RPMI7951 (cell line): ENCODE measurements at places on chromosomes 3 and 15. TPM values are rescaled to one million over a fixed set of nuclear protein-coding genes. Genes with fewer than 3 reads are reported as not detected.

The ACY1 gene
- total RNA-seq, result 50.0 and 55.1 TPM in 2 replicates

The STRC gene
- not detected in 2 replicates for total RNA-seq

The PPP1R14D gene
- not detected in 2 replicates for total RNA-seq

The CALML4 gene
- 1.4 and 1.9 TPM in 2 replicates for total RNA-seq

The LARP6 gene
- 64.3 and 72.7 TPM in 2 replicates for total RNA-seq

The EPHB1 gene
- total RNA-seq, result 1.6 and 2.6 TPM in 2 replicates

The PRR20G gene
- total RNA-seq, result not detected in 2 replicates

The CLDN16 gene
- not detected in 2 replicates for total RNA-seq

The TM4SF18 gene
- 5.2 and 5.8 TPM in 2 replicates for total RNA-seq

The AMIGO3 gene
- 1.1 and 4.3 TPM in 2 replicates for total RNA-seq

The THPO gene
- not detected in 2 replicates for total RNA-seq

The CCDC39 gene
- not detected in 2 replicates for total RNA-seq

The CLEC3B gene
- total RNA-seq, result 1.7 and 2.4 TPM in 2 replicates

The GOLGA8T gene
- not detected in 2 replicates for total RNA-seq

The CX3CR1 gene
- under 0.01 TPM in 1 of 2 replicates, not detected in the other for total RNA-seq
